ENCODE measurements at places on chromosomes 2 and 18.

DNA sequence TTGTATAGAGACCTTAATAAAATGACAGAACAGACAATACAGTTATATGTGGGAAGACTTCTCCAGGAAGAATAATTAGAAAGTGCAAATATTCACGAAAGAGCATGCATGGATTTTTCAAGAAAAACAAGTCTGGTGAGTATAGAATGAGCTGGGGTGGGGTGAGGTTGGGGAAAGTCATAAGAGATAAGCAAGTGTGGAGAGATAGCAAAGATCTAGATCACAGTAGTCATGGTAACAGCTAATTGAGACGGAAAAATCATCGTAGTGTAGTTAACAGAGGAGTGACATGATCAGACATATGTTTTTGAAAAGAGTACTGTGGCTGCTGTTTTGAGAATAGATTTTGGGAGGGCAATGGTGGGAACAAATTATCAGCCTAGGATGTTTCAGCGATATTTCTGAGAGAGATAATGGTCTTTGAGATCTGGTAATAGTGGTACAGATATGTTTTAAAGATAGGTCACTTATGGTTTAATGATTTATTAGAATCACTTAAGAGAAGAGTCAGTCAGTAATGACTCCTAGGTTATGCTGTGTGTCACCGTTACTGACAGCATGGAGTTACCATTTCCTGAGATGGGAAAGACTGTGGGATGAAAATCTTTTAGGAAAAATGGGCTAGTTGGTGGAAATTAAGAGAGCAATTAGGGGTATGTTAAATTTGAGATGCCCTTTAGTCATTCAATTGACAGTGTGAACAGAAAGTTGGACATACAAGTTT lies 248.5 kb upstream of the SLC8A1 start:
- no peak for DNase-seq

- no peak for DNase-seq
These were observed 11.1 kb downstream of the SCN3A start for GRCh38 chr2:165192729-165193128.

DNA sequence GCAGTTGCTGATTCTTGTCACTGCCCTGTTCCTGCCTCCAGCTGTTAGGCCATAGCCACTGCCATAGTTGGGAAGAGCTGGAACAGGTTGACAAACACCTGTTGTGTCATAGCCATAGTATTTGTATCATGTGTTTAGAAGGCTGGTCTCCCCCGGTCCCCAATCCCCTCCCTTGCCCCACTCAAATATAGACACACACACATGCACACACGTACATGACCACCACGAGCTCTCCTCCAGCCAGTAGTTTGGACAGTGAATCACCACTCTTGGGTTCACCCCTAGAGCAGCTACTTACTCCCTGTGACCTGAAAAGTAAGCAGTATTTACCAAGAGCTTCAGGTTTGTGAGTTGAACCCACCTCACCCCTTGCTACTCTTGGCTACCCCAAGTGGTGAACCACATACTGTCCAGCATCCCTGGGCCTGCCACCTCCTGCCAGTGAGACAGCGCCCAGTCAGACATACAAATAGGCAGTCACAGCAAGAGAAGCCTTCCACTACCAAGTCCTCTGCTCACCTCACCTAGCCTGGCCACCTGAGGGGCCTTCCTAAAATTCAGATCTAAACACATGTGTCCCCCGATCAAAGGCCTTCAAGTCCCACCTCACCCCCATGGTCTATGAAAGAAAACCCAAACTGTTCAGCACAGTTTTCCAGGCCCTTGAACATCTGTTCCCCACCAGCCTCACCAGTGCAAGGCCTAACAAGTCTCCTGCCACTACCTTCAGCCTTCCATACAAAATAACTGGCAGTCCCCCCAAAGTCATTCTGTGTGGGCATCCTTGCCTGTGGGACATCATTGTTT lies 7.1 kb downstream of the PCBP1 start:
- DNase-seq: no peak

DNA sequence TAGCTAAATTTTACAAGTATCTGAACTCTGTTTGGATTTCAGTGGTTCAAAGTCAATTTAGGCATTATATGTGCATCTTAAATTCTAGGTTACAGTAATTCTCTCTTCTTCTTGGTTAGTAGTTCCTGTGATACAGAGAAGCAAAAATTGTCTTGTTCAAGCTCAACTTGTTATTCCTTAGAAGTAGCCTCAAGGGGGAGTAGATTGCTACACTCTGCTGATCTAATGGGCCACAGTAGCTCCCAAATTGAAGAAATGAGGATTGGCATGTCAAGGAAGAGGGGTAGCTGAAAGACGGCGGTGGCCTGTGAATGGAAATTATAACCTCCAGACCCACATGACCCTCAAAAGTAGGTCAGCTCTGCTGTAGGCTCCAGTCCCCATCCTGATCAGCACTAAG lies 334.7 kb downstream of the HRH4 start:
- no peak for DNase-seq

GRCh38 chr18:29309366-29309765 lies 1132.4 kb upstream of the CDH2 start:
- no peak for DNase-seq

GRCh38 chr18:13221869-13222855 lies 3.6 kb downstream of the LDLRAD4 start:
- DNase-seq: peak; percentile 68

DNA sequence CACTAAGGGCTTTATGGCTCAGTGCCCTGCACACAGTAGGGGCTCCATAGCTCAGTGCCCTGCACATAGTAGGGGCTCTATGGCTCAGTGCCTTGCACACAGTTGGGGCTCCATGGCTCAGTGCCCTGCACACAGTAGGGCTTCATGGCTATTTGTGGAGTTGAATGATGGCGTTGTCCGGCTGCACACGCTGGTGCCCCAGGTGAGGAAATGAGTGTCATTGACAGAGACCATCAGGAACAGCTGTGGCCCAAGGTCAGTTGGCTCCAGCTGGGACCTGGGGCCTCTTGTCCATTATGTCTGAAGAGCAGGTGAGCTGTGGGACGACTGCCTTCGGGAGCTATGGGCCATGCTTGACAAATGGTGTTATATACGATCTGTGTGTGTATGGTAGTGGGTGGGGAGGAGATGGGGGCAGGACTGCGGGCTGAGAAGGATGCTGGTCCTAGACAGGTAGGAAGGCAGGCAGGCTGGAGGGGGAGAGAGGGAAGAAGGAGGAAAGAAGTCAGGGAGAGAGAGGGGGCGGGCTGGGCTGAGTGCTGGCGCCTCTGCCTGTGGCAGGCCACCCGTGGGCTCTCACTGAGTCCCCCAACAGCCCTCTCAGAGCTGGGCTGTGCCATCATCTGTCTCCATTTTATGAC lies 130.6 kb downstream of the CLIP4 start:
- no peak for DNase-seq

GRCh38 chr18:76449111-76449453 lies 46.0 kb downstream of the ZNF516 start:
- DNase-seq: no peak

- DNase-seq: no peak
These were observed 333.1 kb downstream of the DYSF start for GRCh38 chr2:71786291-71787107.

- no peak for DNase-seq
These were observed 108.8 kb upstream of the TRIB2 start for GRCh38 chr2:12607971-12608370.

DNA sequence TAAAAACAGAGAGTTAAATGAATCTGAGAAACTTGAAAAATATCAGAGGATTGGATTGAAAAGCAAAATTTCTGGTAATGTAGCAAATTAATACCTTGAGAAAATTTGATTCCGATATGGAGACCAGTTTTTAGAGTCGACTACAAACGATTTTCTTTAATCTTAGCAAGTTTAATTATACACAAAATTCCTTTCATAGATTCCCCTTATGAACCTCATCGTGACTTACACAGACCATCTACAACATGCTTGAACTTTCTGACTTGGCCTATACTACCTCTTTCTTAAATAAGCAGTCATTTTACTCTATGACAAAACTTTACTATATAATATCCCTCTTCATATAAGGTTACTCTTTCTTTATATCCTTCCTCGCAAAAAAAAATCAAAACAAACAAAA lies 769.6 kb upstream of the CRIM1 start:
- DNase-seq: no peak

GRCh38 chr2:240377366-240377765 lies 58.1 kb upstream of the GPC1 start:
- no peak for DNase-seq

GRCh38 chr2:172358691-172359556 lies 68.5 kb upstream of the ITGA6 start:
- DNase-seq: no peak

GRCh38 chr2:209990838-209991237 lies 11.6 kb upstream of the RPE start:
- DNase-seq: no peak

DNA sequence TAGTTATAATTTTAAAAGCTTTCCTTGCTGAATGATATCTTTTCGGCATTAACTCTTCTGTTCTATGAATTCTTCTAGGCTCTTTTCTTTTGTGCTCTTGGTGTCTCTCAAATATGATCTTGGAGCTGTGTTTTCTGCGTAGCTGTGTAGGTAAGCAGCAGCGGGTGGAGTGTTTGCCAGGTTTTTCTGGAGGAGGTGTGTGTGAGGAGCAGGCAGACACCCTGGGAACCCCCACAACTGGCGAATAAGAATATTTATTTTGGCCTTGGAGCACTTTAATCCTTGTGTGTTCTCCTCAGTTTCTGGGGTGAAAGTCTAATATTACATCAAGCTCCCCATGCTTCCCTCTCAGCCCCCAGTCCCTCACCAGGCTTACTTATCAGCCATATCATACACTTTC lies 232.0 kb upstream of the FANCL start:
- DNase-seq: no peak

- no peak for DNase-seq
These were observed 45.7 kb downstream of the RRM2 start for GRCh38 chr2:10168221-10168620.

DNA sequence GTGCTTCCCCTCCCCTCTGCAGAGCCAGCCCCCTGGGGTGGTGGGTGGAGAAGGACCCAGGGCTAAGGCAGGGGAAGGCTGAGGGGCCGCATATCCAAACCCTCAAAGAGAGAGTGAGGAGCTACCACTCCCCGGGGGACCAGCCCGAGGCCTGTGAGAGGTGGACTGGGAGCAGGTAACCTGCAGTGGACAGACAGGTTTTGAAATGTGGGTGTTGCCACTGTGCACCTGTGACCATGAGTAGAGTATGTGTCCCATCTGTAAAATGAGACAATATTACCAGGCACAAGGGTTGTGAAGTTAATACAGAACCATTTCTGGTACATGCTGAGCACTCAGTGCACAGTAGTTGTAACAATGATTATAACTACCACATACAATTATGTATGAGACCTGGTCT lies 51.2 kb upstream of the POMC start:
- no peak for DNase-seq

GRCh38 chr2:103139628-103140268 lies 377.9 kb downstream of the TMEM182 start:
- DNase-seq: no peak

DNA sequence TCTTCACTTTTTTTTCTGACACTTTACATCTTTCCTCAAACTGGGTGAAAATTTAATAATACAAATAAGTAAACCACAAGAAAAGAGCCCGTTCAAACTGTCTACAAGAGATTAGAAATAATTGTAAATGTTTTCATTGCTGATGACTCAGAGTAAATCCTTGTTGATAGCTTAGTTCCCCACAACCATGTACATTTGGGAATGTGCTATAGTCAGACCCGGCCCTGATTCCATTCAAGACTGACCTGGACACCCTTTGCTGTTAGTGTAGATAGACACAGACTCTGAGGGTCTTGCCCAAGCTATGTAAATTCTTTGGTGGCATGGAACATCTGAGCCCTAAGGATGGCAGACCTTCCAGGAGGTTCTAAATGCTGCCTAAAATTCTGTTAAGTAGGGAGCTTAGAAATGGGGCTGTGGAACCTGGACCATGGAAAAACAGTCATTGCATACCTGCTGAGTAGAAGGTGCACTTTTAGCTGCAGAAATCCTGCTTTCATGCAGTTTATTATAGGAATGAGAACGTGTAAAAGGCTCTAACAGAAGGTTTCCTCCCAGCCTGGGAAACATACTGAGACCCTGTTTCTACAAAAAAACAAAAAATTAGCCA lies 3.7 kb downstream of the MALT1 start:
- DNase-seq: no peak

GRCh38 chr18:56067969-56068671 lies 480.1 kb upstream of the TCF4 start:
- no peak for DNase-seq

DNA sequence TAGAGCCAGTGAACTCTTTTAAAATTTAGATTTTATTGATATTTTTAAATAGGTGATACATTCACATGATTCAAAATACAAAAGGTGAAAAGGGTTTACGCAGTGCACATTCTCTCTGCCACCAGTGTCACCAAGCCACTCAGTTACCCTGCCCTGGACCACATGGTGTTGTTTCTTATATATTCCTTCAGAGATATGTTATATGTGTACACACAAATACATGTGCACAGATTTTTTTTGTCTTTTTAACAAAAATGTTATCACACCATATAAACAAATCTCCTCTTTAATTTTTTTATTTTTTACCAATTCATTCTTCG lies 26.2 kb downstream of the SERPINB4 start:
- DNase-seq: no peak

DNA sequence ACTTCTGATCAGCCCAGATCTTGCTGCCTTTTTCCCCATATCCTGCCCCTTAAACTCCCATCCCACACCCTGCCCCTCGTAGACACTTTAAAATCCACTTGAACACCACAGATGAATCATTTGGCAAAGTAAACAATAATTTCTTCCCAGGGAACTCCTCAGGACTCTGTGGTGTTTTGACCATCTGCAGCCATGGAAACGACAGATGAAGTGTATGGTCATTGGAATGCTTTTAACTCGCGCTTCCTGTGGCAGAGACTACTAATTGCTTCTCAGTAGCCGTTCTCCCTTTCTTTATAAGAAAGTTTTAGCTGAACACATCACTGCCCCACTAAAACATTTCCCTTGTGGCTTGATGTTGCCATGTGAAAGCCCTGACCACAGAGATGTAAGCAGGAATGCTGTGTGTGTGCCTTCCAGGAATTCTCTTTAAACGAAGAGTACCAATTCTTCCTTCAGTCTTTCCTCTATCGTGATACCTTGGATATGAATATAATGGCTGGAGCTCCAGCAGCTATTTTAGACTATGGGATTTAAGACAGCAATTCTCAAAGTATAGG lies 92.7 kb upstream of the PARD3B start:
- peak; percentile 47 for DNase-seq

- DNase-seq: no peak
These were observed 16.4 kb downstream of the GPR45 start for GRCh38 chr2:105257981-105258380.

DNA sequence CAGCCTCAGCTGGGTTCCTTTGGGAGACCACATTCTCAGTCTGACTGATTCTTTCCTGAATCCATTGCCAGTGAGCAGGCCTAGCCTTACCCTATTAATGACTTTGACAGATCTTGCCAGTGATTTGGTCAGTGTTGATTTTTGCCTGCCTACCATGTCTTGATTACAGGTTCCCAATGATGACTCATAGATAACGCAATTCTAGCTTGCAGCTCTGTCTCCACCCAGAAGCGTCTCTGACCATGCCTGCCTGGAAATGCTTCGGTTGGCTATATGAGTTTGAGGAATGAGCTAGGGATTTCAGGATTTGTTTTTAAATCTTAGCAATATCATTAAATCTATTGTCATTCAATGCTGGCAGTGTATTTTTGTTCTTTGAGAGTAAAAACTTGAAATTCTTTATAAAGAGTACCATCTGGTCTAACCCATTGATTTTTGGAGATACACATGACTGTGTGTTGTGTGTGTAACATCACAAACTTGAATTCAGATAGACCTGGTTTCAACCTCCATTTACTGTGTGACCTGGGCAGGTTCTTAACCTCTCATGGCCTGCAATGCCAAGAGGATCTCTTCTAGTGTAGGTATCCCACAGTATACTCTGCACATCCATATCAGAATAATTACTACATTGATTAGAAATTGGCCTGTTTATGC lies 57.0 kb downstream of the CCDC150 start:
- no peak for DNase-seq
